NCI-H1417 treated with DMSO at 0.1 percent for 48 hours (cell line): ENCODE measurements at places on chromosomes 3 and 15.

- DNase-seq = no peak
Observed at GRCh38 chr3:70811880-70812279, 499.4 kb upstream of the MDFIC2 start.

DNA sequence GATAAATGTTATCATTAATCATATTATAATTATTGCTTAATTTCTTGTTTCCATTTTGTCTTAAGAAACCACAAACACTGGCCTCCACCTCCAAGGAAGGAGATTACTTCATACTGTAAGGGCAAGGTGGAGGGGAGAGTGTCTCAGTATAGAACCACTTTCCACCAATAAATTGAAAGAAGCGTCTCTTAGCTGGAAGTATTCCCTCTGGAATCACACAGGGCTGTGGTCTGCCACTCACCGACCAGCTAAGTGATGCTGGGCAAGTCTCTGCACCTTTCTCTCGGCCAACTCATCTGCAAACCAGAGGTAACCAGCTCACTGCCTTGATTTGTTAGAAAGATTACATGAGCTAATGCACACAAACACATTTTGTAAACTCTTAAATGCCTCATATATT is 63.1 kb downstream of the EIF4E3 start:
- DNase-seq = no peak

- no peak for DNase-seq
Observed at GRCh38 chr3:11272906-11273574, 843 bp downstream of the ATG7 start.

DNA sequence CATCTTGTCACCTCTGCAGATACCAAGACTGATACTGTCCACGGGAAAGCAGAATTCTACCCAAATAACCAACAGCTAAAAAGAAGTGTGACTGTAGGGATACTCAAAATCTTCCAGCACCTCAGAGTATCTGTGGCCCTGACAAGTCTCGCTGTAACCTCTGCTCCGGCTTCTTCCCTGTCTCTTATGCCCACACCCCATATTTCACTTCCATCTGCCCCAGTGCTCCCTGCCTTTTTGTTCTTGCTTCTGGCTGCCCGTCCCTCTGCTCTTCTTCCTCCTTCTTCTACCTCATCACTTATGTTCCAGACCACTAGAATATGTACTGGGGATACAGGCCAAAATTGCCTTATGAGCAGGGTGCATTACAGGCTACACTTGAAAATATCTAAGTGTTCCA is 45.4 kb downstream of the CRTAP start:
- DNase-seq = no peak

DNA sequence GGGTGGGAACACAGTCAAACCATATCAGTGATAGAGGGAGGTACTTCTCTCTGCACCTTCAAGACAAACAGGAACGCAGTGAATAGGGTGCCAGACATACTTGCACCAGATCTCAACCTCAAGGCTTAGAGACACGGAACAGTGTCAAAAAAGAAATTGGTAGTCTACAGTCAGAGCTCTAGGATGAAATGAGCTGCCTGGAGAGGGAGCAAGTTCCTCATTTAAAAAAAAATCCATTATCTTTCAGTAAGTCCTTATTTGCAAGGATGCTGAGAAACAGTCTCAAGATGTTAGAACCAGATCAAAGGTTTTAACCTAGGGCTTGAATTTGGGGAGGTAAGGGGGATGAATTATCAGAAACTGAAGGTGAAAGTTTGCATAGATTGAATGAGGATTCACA is 20.2 kb upstream of the LMCD1 start:
- no peak for DNase-seq

GRCh38 chr15:34065941-34066340 is 26.9 kb upstream of the AVEN start:
- no peak for DNase-seq

GRCh38 chr3:108408883-108409799 is 101.3 kb downstream of the MYH15 start:
- no peak for DNase-seq

DNA sequence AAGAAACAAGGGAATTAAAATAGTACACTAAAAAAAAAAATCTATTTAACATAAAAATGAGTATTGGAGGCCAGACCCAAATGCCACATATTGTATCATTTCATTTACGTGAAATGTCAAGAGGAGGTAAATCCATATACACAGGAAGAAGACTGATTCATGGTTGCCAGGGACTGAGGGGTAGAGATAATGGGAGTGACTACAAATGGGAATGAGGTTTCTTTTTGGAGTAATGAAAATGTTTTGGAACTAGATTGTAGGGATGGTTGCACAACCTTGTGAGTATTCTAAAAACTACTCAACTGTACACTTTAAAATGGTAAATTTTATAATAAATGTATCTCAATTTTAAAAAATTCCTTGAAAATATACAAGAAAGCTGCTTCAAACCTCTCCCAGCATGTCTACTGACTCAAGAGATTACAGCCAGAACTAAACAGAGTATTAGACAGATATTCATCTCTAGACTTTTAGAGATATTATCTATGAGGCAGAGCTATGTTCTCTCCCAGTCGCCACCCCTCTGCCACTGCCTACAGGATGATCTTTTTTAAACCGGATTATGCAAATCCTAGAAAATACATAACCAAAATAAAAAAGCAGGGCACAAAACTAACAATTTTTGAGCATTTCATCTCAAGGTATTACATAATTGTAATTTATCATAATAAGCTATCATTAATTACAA is 6.2 kb downstream of the HLTF start:
- DNase-seq = no peak

DNA sequence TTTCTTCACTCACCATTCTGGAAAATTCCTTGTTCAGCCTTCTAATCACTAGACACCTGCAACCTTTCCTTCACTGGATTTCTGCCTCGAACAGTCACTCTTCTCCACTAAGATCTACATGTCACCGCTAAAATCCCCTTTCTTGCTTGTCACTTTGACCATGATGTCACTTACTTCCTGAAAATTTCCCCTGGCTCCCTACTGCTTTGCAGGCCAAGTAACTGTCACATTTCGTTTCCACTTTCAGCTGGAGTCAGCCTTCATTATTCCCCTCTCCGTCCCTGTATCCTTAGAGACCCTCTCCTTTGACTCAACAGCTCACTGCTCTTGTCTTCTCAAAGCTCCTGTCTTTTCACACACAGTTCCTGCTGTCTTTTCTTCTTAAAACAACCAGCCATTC is 15.9 kb downstream of the CHL1 start:
- DNase-seq = no peak

DNA sequence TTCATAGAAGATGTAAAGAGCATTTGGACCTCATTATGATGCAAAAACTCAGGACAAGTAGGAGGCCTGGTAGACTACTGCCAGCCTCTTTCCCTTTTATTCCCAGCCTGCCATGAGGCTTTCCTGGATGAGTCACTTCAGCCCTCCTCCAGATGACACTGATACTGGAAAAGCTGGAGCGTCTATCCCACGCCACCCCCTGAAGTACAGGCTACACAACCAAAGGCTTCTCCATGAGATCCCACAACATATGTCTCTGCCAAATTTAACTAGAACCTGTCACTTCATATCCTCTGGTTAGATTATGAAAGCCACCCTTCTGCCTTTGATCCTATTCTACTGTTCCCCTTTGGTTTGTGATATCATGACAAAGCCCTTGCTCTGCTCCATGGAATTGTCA is 56.1 kb upstream of the CPNE4 start:
- no peak for DNase-seq
